Hematopoietic multipotent progenitor cell treated with erythropoietin and hydrocortisone succinate and interleukin-3 and kit ligand, for 8 days (in vitro differentiated cells): ENCODE measurements at places on chromosomes 2 and 18.

DNA sequence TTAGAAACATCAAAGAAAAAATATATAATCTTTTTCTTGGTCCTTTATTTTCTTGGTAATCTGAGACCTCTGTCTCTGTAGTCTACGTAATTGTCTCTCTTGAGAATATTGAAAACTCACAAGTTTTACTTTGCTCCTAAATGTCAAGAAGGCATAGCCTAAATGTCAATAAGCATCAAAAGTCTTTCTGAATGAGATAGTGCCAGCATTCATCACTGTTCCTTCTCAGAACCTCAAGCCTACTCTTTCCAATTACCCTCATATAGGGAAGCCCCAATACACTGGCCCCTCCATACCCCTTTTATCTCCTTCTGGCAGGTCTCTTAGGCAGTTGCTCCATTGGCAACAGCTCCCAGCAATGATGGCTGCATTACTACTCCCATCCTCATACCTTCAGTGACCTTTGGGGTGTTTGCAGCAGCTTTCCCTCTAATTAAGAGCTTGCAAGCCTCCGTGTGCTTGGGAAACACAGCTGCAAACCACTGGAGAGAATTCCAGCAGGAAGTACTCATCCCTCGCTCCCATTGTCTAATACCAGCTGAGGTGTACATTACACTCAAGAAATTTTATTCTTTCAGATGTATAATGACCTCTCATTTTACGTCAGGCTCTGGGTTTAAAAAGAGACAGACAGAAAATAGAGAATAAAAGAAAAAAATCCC, 95.8 kb downstream of the KYNU start:
- DNase-seq = no peak

- DNase-seq = no peak
Measured at GRCh38 chr2:226837334-226837733, 1.5 kb downstream of the RHBDD1 start.

GRCh38 chr18:59915606-59916005, 15.8 kb downstream of the PMAIP1 start:
- DNase-seq = no peak

- no peak for DNase-seq
Measured at GRCh38 chr2:112733871-112734270, 13.1 kb downstream of the NT5DC4 start.

GRCh38 chr2:221758076-221758475, 186.0 kb upstream of the EPHA4 start:
- DNase-seq = no peak

DNA sequence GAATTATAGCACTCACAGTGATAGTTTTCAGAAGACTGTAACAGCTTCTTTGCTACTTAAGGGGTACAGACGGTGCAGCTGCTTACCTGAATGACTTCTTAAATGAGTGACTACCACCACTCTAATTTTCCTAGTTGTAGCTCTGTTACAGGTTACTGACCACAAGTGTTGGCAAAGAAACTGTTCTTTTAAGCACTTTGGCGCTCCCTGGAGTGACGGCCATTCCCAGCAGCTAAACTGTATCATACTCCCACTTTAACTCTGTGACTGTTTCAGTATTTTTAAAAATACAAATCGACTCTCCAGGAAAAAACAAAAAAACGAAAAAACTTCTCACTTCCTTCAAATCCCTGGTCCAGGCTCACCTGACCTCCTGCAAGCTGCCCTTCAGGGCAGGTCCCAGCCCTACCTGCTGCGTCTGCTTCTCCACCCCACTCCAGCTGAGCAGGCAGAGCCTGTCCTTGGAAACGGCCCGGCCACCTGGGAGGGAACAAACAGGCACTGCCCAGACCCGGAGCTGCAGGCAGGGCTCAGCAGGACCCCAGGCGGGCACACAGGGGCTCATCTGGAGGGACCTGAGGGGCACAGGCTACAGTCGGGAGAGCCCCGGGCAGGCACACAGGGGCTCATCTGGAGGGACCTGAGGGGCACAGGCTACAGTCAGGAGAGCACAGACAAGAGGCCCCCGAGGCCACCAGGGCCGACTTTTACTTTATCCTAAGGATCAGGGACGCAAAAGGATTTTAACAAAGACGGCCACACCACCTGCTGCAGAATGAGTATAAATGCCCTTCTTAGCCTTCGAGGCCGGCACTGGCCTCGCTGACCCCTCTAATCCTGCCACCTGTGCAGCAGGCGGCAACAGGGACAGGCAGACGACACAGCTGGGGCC, 24.5 kb downstream of the SLC66A2 start:
- no peak for DNase-seq

DNA sequence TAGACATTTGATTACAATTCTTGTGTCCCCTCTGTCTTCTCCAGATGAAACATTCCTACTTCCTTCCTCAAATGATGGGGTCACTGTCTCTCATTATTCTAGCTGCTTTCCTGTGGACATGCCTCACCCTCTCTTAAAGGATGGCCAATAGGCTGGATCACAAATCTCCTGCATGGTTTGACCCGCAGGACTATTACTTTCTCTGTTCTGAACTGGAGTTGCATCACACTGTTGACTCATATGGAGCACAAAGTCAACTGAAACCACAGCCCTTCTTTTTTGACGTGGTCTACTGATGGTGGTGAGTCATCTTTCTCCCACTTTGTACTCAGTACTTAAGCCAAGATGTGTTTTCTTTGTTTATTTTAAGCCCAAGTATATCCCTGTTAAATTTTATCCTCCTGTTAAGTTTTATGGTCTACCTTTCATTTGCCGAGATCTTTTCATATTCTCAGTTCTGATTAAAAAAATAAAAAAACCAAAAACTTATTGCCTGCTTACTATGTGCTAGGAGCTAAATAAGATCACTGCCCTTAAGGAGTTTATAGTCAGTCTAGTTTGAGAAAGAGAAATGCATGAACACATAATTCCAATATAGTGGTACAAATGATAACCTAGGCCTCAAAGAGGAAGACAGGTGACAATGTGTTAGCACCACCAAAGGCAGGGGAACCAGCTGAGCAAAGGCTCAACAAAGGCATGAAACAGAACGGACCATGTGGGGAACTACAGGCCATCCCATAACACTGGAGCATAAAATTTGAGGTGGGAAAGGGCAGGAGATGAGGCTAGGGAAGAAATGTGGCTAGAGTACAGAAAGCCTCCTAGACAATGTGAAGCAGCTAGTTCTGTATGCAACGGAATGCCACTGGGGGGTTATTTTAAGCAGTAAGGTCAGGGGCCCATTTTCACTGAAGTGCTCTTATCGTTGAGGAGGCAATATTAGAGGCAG, 67.6 kb upstream of the ZFP36L2 start:
- DNase-seq = peak; percentile 68

GRCh38 chr2:203347375-203347774, 19.2 kb downstream of the ABI2 start:
- peak; percentile 97 for DNase-seq

- DNase-seq = peak; percentile 88
Measured at GRCh38 chr2:149908726-149909683, 321.4 kb upstream of the MMADHC start.

GRCh38 chr2:69693775-69694450, 48.0 kb upstream of the ANXA4 start:
- no peak for DNase-seq

GRCh38 chr2:238498188-238498587, 71.5 kb downstream of the ASB1 start:
- no peak for DNase-seq

GRCh38 chr2:181203916-181204315, 223.5 kb downstream of the UBE2E3 start:
- no peak for DNase-seq

GRCh38 chr2:159855557-159856061, 57.6 kb upstream of the CD302 start:
- no peak for DNase-seq

GRCh38 chr2:100784681-100785080, 35.3 kb upstream of the NPAS2 start:
- DNase-seq = no peak

- no peak for DNase-seq
Measured at GRCh38 chr18:48815179-48815515, 135.6 kb downstream of the SMAD7 start.

DNA sequence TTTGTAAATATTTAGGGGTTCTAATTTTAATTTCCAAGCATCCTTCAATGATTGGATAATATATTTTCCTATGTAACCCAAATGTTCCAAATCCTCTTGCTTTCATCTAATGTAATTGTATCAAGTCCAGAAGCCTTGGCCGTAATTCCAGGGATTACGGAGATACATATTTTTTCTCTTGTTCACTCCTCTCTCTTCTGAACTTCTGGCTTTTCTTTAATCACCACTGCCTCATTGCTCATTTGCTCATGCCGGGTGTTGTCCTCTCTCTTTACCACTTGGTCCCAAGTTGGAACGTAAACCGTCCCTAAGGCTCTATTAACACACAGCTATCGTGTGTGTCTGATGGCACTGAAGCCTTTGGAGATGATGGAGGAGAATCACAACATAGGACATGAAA, 188.7 kb upstream of the COL3A1 start:
- no peak for DNase-seq

DNA sequence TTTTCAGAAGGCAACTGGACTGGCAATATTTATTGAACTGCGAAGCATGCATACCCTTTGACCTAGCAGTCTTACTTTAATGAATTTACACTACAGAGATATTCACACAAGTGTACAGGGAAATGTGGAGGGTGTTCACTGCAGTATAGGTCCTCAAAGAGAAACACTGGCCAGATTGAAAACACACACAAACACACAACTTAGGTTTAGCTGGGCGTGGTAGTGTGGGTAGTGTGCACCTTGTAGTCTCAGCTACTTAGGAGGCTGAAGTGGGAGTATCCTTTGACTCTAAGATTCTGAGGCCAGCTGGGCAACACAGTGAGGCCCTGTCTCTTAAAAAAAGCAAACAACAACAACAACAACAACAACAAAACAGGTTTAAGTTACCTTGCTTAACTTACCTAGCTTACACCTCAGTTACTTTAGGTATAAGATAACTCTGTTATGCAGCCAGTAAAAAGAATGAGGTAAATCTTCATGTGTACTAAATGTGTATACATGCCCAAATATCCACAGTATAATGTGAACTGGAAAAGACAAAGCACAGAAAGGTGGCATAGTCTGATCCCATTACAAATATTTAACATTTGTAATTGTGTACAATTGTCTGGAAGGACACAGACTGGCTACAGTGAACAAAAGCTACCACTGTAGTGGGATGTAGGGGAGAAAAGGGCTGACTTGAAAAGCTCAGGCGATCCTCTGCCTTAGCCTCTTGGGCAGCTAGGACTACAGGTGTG, 105.9 kb upstream of the FZD5 start:
- DNase-seq = no peak

GRCh38 chr2:73265298-73266060, 18.8 kb downstream of the FBXO41 start:
- no peak for DNase-seq

DNA sequence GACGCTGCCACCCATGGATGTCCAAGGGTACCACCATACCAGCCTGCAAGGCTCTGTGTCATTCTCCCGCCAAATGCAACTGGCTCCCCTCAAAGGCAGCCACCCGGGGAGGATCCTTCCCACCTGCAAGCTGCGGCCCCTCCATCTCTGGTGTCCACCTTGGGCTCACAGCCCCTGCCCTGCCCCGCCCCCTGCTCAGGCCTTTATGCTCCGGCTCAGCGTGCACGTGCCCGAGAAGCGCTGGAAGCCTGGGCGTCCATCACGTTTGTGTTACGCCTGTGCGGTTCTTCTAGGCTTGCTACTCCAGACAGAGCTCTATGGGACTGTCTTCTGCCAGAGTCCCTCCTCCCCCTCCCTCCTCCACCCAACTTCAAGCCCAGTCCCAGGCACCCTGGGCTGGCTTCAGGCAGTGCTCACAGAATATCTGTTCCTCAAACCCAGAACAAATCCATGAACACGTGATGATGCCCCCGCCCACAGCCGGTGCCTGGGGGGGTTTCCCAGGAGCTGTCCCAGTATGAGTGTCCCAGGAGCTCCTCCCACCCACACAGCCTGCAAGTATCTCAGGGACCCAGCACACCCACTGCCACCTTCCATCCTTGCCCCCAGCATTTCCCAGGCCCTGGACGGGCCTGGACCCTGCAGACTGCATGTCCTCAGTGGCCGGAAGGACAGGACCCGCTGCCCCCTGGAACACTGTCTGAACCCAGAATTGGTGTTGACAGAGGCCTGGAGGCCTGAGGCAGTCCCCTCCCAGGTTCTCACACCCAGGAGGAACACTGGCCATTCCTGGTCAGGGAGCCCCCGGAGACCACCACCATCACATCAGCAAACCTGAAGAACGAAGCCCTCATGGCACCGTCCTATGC, 30.3 kb downstream of the KIF1A start:
- no peak for DNase-seq

- DNase-seq = no peak
Measured at GRCh38 chr2:46469116-46469515, 10.2 kb upstream of the TMEM247 start.

DNA sequence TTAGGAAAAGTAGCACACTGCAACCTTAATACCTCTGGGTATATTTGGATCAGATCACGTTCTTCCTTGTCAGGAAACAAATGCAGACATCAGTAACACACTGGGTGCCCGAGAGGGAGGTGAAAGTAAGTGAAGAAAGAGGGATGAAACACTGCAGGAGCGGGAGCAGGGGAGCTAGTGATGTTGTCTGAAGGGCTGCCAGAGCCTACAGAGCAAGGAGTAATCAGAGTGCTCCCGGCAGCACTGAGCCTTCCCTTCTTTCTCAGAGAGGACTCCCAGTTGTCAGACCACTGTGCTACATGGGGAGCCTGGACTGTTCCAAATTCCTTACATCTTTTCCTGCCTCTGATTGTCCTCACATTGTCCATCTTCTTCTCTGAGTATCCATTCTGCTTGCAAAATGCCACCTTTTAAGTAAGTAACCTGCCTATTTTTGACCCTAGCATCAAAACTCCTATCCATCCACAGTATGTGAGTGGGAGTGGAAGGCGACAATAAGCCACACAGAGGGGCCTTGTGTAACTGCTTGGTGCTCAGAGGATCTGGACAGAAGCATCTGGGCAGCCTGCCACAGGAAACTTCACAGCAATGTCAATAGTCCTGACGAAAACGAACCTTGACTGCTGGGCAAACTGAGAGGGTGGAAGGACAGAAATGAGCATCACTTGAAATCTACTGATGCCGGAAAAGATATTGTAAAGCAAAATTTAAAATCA, 10.8 kb upstream of the NAB1 start:
- DNase-seq = no peak

- no peak for DNase-seq
Measured at GRCh38 chr2:26270373-26270772, 25.6 kb downstream of the HADHB start.

- DNase-seq = no peak
Measured at GRCh38 chr2:84040281-84040680, 418.8 kb downstream of the SUCLG1 start.

- no peak for DNase-seq
Measured at GRCh38 chr2:6441800-6442199, 423.9 kb downstream of the CMPK2 start.
